Activated CD8-positive, alpha-beta memory T cell treated with anti-CD3 and anti-CD28 coated beads, Interleukin-2, amount 10 ng/mL, durations not matched to agents 7 days and 5 days (primary cell): ENCODE measurements at places on chromosomes 3 and 15.

DNA sequence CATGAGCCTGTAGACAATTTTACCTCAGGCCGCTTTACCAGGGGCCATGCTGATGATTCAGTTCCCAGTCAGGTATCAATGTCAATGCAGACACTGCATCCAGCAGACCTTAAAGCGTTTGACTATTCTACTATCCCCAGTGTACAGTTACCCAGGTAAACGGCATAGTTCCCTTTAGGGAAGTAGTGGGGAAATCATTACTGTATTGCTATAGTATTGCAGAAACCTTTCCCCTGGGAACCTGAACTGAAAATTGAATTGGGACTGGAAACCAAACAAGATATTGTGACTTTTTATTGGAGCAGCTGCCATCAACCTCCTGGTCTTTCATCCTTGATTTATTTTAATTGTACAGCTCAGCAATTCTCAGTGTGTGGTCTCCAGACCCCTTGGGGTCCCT lies 6.6 kb upstream of the INAFM2 start:
- no peak overlapping the region for H3K27ac ChIP-seq
- DNase-seq: no peak
- H3K36me3 ChIP-seq: no peaks in the 10 kb centered on the region
- peaks cover 16% of the 10 kb centered on the region for H3K4me1 ChIP-seq
- H3K27me3 ChIP-seq: peaks cover 41% of the 10 kb centered on the region

DNA sequence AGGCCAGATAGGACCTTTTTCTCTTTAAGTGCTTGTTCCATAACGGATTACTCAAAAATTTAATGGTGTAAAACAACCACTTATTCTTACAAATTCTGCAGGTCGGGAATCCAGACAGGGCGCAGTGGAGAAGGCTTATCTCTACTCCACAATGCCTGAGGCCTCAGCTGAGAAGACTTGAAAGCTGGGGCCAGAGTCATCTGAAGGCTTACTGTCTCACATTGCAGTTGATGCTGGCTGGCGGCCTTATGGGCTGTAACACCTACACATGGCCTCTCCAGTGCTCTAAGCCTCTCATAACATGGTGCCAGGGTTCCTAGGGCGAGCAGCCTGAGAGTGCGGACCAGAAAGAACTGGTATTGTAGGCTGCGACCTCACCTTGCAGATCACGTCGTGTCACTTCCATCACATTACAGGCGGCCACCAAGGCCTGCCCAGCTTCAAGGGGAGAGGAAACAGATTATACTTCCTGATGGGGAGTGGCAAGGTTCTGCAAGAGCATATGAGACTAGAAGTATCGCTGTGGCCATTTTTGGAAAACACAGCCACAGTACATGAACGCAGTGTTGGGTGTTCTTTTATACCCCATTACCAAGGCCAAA lies 32.4 kb downstream of the CMTM7 start:
- peak overlapping the region; percentile 93 for H3K27ac ChIP-seq
- peaks cover 94% of the 10 kb centered on the region for H3K4me1 ChIP-seq
- peak; percentile 78 for DNase-seq
- no peaks in the 10 kb centered on the region for H3K27me3 ChIP-seq
- H3K36me3 ChIP-seq: peaks cover 5% of the 10 kb centered on the region

GRCh38 chr15:52667597-52667996 lies 11.6 kb downstream of the ATOSA start:
- H3K27me3 ChIP-seq: no peaks in the 10 kb centered on the region
- H3K4me3 ChIP-seq: no peak overlapping the region
- peaks cover 63% of the 10 kb centered on the region for H3K36me3 ChIP-seq
- no peak overlapping the region for H3K27ac ChIP-seq

- no peaks in the 10 kb centered on the region for H3K27me3 ChIP-seq
- H3K4me1 ChIP-seq: peaks cover 58% of the 10 kb centered on the region
- DNase-seq: peak; percentile 22
- H3K36me3 ChIP-seq: peaks cover 20% of the 10 kb centered on the region
- no peak overlapping the region for H3K27ac ChIP-seq
Observed at GRCh38 chr15:31477301-31477700, 150.7 kb downstream of the KLF13 start.

- no peak for DNase-seq
- H3K36me3 ChIP-seq: peaks cover 16% of the 10 kb centered on the region
- H3K27me3 ChIP-seq: peaks cover 21% of the 10 kb centered on the region
- no peak overlapping the region for H3K4me3 ChIP-seq
- peaks cover 73% of the 10 kb centered on the region for H3K4me1 ChIP-seq
- H3K27ac ChIP-seq: no peak overlapping the region
Observed at GRCh38 chr15:59276225-59277178, 69.9 kb downstream of the LDHAL6B start.

DNA sequence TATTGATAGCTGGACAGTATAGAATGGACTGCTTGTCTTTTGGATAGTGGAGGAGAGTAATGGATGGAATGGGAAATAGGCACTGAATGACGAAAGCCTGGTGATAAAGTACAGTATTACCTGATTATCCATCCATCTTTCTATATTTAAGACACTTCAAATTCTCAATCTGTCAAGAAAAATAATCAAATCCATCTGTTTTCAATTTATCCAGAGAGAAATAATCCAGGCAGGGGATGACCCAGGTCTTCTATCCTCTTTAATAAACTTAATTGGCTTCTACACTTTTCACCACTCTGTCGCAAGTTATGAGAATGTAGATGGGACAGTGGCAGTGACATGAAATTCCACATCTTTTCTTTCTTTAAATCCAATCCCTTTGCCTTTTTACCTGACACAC lies 420.3 kb upstream of the PDZRN3 start:
- no peak for DNase-seq
- no peak overlapping the region for H3K27ac ChIP-seq
- H3K27me3 ChIP-seq: no peaks in the 10 kb centered on the region
- H3K4me3 ChIP-seq: no peak overlapping the region
- H3K36me3 ChIP-seq: no peaks in the 10 kb centered on the region

DNA sequence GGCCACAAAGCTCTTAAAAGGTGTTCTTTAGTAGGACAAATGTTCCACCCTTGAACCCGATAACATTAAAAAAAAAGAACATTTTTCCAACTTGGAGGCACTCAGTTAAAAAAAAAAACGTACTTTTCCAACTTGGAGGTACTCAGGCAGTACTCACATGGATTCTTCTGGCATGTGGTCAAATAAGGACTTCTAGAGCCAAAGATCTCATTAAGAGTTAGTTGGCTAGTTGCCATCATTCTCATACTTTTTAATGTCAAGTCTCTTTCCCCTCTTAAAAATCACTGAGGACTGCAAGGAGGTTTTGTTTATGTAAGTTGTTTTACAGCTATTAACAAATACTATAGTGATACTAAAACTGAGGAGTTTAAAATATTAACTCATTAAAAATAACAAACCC lies 101.0 kb downstream of the CADPS start:
- H3K4me1 ChIP-seq: no peaks in the 10 kb centered on the region
- no peak overlapping the region for H3K27ac ChIP-seq
- H3K27me3 ChIP-seq: no peaks in the 10 kb centered on the region
- no peaks in the 10 kb centered on the region for H3K36me3 ChIP-seq
- no peak overlapping the region for H3K4me3 ChIP-seq
- no peak for DNase-seq

GRCh38 chr3:23438657-23439056 lies 235.5 kb downstream of the UBE2E2 start:
- DNase-seq: no peak
- H3K4me3 ChIP-seq: no peak overlapping the region
- H3K36me3 ChIP-seq: no peaks in the 10 kb centered on the region
- peaks cover 18% of the 10 kb centered on the region for H3K4me1 ChIP-seq
- H3K27me3 ChIP-seq: peaks cover 8% of the 10 kb centered on the region

- H3K27ac ChIP-seq: no peak overlapping the region
- H3K27me3 ChIP-seq: peaks cover 11% of the 10 kb centered on the region
- no peaks in the 10 kb centered on the region for H3K4me1 ChIP-seq
- DNase-seq: no peak
- no peaks in the 10 kb centered on the region for H3K36me3 ChIP-seq
- no peak overlapping the region for H3K4me3 ChIP-seq
Observed at GRCh38 chr3:70539908-70540307, 227.5 kb upstream of the MDFIC2 start.

DNA sequence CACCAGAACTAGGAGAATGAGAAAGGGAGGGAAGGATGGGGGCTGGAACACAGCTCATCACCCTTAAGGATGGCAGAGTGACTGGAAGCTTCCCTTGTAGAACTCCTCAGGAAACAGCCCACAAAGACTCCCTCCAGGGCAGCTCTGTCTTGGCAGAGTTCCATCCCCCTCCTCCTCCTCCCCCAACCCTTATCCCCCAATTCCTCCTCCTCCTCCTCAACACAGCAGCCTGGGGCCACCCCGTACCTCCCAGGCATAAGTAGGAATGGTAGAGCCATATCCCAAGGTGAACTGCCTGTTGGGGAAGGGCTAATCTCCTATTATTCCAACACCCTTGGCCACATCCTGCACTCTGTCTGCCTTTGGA lies 38.8 kb downstream of the ADCY5 start:
- H3K36me3 ChIP-seq: no peaks in the 10 kb centered on the region
- H3K4me3 ChIP-seq: no peak overlapping the region
- H3K27me3 ChIP-seq: peaks cover 7% of the 10 kb centered on the region
- H3K27ac ChIP-seq: no peak overlapping the region
- DNase-seq: no peak

- DNase-seq: no peak
- peaks cover 47% of the 10 kb centered on the region for H3K4me1 ChIP-seq
- peak overlapping the region; percentile 52 for H3K27ac ChIP-seq
- H3K36me3 ChIP-seq: peaks cover 41% of the 10 kb centered on the region
- no peak overlapping the region for H3K4me3 ChIP-seq
- no peaks in the 10 kb centered on the region for H3K27me3 ChIP-seq
Observed at GRCh38 chr15:101221902-101222301, 29.9 kb downstream of the CHSY1 start.

DNA sequence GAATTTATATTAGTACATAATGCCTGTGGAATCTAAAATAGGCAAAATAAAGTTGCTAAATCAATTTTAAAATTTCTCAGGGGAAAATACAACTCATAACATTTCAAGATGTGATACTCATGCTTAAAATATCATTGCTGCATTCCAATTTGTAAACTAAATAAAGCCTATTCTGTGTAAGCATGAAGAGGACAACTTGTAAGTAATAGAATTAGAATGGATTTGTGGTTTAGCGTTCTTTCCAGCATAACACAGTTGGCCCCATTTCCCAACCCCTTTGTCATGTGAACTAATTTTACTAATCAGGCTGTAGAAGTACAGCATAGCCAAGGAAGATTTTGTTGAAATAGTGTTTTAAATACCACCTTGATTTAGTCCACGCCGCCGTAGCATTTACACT lies 437.2 kb downstream of the SI start:
- H3K27me3 ChIP-seq: no peaks in the 10 kb centered on the region
- H3K4me1 ChIP-seq: no peaks in the 10 kb centered on the region
- H3K36me3 ChIP-seq: no peaks in the 10 kb centered on the region
- no peak overlapping the region for H3K27ac ChIP-seq
